ENCODE measurements at places on chromosomes 13 and 19. TPM values are rescaled to one million over a fixed set of nuclear protein-coding genes. Genes with fewer than 3 reads are reported as not detected.
A peak's percentile ranks its signal among the peaks of the same experiment; 100 is the strongest.

Gene ZNF560
- total RNA-seq: not detected

Gene C5AR1
- 1.4 TPM for total RNA-seq

Gene BEST2
- total RNA-seq: not detected

Gene ZFP82
- total RNA-seq: 16.1 TPM

Gene ZNF491
- total RNA-seq: 26.0 TPM

Gene CLEC17A
- not detected for total RNA-seq

DNA sequence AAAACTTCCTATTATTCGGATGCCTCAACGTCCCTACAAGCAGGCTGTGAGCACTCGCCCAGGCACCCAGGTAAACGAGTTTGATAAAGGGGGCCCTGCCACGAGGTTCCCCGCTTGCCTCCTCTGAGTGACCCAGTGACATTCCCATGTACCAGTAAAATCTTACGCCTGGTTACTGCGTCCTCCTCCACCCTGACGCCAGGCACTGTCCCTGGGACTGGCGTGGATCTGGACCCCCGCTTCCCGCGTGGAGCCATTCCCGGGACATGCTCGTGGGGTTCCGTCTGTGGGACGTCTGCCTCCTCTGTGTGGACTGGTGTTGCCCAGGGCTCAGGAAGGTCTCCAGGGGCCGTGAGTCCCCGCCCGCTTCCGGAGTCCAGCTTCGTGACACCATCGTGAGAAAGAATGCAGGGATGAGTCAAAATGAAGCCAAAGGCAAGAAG lies 407 bp upstream of the ZNF550 start:
- DNase-seq: no peak
- H3K36me3 ChIP-seq: peaks cover 39% of the 10 kb centered on the region
- H3K27ac ChIP-seq: no peak overlapping the region
- peak overlapping the region; percentile 99 for H3K4me3 ChIP-seq

DNA sequence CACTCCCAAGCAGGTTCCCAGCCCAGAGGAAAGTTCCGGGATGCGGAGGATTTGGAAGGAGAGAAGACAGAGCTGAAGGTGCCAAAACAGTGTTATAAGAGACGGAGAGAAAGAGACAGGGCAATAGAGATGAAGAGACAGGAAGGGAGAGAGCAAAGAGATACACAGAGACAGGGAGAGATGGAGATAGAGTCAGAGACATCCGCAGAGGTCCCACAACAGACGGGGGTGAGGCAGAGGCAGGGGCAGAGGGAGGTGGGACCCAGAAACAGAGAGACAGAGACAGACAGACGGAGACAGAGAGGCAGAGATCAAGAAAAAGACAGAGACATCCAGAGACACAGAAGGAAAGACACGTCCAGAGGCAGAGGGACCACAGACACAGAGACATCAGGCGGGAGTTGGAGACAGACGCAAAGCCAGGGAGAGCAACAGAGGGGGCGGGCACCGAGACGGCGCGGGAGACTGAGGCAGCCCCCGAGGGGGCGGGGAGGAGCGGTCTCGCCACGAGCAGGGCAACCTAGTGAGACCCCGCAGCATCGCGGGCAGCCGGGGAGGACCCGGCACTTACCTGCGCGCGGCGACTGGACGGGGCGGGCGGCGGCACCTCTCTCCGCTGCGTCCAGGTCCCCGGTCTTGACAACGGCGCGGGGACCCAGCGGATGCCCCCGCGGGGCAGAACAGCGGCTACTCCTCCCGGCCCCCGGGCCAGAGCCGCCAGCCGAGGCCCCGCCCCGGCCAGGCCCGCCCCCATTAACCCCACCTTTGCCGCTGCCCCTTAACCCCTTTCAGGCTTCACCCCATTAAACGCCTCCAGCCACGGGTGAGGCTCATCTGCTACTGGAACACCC lies at the start of gene GPR4:
TSS of gene GPR4 (minus strand) at position 689 of the 851 bp plus-strand sequence. CDS start 10,346 bp downstream, outside the sequence.
- H3K27ac ChIP-seq: no peak within 1 kb of the TSS
- peak; percentile 54 for DNase-seq
- H3K27me3 ChIP-seq: peaks cover 39% of the 10 kb centered on the region
- H3K4me3 ChIP-seq: peak within 1 kb of the TSS; percentile 58
- peaks cover 19% of the 10 kb centered on the region for H3K4me1 ChIP-seq

DNA sequence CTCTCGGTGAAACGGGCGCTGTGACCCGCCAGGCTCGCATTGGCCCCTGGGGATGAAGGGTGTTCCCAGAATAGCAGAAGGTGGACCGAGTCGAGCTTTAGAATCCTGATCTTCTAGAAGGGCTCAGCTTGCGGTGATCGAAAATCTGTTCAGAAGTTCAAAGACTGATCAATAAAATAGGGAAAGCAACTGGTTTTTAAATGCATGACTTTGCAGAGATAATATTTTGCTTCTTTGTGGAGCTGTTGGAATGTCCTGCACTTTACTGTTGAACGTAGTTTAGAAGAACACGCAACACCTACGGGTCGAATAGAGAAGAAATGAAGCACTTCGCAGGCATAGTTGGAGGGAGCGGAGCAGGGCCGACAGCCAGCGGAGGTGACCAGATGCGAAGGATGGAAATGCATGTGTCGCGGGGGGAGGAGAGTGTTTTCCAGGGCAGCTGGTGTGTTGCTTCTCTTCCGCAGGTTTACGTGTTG lies 766 bp downstream of the CEBPG start:
- DNase-seq: no peak
- H3K36me3 ChIP-seq: peaks cover 5% of the 10 kb centered on the region
- H3K27me3 ChIP-seq: peaks cover 11% of the 10 kb centered on the region
